ENCODE measurements at places on chromosomes 12 and 14.

DNA sequence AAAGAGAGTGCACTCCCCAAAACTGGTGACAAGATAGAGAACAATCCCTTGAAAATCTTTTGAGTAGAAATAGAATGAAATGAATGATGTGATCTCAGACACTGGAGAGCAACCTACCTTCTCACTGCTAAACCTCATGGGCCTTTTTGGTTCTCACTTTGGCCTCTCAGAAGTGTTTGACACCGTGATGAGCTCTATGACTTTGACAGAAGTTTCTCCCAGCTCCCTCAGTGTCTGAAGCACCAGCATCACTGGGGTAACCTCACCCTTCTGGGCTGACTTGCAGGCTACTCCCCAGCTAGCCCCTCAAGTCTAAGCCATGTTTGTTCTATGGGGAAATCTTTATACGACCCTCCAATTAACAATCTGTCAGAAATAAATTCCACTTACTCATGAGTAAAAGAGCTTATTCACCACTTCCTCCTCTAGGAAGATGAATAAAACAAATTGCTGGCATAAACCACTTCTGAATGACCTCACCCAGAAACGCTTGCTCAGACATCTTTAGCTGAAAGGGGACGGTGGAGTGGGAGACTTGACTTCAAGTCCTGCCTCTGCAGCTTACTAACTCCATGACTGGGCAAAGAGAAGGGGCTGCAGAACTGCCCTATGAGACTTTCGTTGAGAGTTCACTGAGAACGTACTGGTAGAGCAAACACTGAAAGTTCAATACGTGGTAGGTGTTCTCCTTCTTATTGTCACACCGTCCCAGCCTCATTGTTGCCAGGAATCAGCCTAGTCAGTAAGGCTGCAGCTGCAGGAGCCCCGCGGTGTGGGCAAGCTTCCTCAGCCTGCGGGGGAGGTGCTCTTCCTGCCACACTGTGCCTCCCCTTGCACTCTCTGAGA, 46.5 kb downstream of the ST8SIA1 start:
- DNase-seq = peak; percentile 17

DNA sequence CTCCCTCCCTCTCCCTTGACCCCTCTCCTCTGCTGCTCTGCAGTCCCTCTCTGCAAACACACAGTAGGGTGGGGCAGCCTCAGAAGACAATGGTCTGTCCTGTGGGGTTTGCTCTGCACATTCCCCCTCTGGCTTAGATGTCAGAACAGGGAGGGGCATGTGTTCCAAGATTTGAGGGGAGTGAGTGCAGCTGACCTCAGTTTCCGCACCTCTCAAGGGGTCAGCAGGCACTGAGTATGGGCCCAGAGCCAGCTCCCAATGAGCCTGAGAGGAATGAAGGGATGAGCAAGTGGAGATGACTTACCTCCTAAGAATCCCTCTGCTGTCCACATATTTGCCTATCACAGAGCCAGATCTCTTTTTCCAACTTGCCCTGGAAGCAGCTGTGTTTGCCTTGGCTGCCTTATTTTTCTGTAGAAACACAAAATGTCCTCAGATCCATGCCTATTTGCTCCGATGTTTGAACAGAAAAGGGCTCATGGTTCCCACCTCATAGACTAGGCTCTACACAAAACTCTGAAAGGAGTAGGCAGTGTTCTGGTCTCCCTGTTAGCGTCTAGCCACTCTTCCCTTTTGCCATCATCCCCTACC, 111.4 kb downstream of the CRACR2A start:
- DNase-seq = no peak

DNA sequence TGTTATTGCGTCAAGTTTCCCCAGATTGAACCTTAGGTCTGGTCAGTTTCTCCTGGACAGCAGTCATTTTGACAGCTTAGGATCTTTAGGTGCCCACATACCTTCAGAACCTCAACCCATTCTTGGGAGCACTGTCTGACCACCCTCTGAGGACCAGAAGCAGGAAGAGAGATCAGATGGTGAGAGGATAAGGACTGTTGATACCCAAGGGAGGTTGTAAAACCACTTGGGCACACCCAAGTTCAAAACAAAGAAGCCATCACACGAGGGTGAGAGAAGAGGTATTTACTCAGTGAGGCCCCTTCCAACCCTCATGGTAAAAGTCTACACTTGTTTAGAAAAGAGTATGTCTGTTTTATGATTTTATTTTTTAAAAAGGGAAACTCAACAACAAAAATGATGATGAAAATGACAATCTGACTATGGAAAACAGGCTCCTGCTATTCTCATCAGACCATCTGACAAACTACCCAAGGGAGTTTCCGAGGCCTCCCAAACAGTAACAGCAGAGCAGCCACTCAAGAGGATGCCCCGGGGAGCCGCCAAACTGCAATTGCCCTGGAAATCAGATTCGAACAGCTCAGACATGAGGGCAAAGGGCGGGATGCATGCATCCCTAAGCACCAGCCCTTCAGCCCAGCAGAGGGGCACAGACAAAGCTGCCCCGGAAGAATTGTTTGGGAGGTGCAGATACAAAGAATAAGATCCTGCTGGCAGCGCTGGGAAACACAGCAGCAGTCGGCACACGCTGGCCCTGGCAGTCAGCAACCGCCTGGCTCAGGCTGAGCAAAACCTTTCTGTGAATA, 162.6 kb upstream of the PLEKHG7 start:
- no peak for DNase-seq

DNA sequence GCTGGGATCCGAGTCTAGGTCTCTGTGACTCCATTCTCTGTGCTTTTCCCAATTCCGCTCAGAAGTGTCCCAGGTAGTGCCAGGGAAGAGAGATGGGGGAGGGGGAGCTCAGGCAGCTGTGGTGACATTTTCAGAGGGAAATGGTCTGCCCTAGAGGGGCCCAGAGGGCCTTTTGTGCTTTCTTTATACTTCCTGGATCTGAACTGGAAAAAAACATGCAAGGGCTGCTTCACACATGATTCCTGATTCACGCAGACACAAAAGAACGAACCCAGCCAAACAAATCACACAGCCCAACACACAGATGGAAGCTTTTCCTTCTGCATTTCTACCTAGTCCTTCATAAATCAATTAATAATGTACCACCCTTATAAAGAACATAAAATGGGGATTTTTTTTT, 26.5 kb downstream of the GPR68 start:
- no peak for DNase-seq

GRCh38 chr14:59213368-59214315, 25.2 kb downstream of the DAAM1 start:
- DNase-seq = no peak
